ENCODE measurements at places on chromosomes 5 and 9.

DNA sequence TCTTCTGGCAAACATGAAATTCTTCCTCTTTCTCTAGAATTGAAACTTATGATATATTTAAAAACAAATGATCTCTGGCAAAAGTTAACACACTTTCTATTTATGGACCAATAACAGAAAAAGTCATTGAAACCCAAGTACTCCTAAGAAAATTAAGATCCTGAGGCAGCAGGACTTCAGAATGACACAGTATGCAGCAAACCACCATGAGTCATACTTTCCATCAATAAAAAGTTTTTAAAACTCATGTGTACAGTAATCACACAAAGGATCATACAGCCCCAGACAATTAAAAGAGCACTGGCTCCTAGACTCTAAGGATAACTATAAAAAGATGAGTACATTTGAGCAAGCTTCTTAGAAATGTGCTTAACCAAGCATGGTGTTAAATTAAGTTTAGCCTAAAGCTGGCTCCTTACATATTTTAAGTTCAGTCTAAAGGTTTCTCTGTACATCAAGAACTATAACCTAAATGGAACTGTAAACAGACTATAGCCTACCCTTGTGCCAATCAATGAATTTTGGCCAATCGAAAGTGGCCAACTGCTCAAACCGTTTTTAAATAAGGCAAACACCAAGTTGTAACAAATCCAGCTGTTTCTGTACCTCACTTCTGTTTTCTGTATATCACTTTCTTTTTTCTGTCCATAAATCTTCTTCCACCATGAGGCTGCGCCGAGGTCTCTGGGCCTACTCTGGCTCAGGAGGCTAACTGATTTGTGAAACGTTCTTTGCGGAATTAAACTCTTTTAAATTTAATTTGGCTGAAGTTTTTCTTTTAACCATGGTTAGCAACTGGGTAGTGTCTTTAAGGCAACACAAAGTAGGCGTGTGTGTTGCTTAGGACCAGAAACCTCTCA lies 232.1 kb upstream of the PIK3R1 start:
- no peak for DNase-seq

DNA sequence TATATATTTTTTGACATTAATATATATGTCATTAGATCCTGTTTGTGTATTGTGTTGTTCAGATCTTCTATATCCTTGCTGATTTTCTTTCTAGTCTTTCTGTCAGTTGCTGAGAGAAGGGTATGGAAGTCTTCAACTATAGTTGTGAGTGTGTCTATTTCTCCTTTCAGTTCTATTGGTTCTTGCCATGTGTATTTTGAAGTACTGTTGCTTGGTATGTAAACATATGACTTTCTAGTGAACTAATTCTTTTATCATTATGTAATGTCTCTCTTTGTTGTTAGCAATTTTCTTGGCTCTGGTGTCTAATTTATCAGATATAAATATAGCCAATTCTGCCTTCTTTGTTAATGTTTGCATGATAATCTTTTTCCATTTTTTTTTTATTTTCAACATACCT lies 84.3 kb upstream of the CAST start:
- no peak for DNase-seq

GRCh38 chr9:114203410-114204140 lies 48.2 kb downstream of the COL27A1 start:
- no peak for DNase-seq

GRCh38 chr5:36374266-36374862 lies 72.7 kb upstream of the RANBP3L start:
- no peak for DNase-seq

DNA sequence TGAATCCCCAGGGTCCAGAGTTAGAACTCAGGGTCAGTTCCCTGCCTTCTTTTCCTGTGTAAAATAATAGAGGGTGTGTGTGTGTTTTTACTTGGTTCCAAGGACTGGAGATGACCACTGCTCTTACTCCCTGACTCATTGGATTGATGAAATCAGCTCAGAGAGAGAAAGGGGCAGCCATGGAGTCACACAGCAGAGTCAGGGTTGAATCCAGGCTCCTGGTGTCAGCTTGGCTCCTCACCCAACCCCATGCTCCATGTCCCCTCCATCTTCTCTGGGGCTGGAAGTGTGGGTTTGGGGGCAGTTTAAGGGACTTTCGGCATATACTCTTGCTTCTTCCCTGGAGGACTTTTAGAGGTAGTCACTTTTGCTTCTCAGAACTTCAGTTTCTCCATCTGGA lies 21.6 kb downstream of the DAB2IP start:
- no peak for DNase-seq

DNA sequence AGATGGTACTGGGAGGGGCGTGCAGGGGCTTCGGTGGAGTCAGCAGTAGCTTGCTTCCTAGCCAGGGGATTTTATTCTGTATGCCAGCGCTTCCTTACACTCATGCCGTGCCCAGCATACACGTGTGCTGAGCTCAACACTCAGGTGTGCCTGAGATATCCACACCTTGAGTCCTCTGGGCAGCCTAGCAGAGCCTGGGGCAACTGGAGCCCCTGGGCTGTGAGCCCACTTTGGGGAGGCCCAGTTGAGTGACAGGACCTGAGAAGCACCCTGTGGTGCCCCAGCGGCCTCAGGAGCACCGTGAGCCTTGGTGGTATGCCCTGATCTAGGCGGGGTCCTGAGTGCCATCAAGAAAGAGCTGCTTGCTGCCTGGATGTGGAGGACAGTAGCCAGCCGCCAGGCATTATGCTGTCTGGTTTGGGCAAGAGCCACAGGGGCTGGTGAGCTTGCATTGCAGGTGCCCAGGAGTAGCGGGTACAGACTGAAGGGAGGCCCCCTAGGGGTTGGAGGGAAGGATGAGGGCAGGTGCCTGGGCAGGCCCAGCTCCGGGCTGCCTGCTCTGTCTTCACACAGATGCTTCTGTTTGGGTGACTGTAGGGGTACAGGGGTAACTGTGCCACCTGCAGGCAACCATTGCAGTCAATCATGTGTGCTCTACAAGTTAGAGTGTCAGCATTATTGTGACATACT lies 42.9 kb downstream of the BNIP1 start:
- no peak for DNase-seq

- DNase-seq = no peak
These were observed 218.9 kb downstream of the EPB41L4A start for GRCh38 chr5:112200131-112200530.

- DNase-seq = no peak
These were observed 36.8 kb downstream of the SHISAL2B start for GRCh38 chr5:64727150-64727549.

DNA sequence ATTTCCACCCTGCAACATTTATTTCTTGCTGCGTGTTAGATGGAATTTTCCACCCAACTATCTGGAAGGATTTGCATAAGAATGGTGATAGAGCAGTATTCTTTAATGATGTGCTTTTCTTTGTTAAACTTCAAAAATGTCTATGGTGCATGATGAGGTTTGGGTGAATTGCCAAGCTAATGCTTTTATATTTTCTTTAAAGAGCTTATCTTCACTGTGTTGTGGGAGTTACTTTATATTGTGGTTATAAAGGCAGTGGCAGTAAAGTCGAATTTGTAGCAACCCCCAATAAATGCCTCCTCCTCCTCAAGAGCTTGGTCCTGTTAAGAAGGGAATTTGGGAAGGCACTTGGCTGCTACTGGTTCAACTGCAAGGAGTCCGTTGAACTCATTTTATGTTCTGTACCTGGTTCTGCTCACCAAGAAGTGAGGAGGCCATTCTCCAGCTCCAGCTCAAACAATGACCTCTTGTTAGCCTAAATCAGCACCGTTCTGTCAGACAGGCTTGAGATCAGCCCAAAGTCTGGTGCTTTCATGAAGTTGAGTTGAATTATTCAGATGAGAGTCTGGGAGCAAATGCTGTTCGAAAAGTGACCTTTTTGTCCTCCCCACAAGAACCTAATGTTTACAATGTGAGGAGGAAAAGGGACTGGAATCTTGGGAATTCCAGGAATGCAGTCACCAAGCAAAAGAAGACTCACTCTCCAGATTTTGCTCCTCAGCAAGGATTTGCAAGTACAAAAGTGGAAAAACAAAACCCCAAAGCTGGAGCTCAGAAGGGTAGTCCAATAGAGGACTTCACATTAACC lies 217.0 kb downstream of the TMEM38B start:
- DNase-seq = no peak

GRCh38 chr9:91915524-91916263 lies 34.3 kb downstream of the ROR2 start:
- no peak for DNase-seq

- no peak for DNase-seq
These were observed 2.0 kb upstream of the ARHGEF28 start for GRCh38 chr5:73623901-73624404.

DNA sequence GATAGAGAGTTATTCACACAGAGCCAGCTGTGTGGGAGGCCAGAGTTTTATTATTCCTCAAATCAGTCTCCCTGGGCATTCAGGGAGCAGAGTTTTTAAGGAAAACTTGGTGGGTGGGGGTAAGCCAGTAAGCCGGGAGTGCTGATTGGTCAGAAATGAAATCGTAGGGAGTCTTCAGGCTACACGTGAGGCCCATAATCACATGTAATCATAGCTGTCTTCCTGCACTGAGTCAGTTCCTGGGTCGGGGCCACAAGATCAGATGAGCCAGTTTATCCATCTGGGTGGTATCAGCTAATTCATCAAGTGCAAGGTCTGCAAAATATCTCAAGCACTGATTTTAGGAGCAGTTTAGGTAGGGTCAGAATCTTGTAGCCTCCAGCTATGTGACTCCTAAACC lies 10.8 kb upstream of the TTC39B start:
- DNase-seq = no peak

GRCh38 chr5:59673438-59674058 lies 220.0 kb downstream of the PDE4D start:
- DNase-seq = no peak

DNA sequence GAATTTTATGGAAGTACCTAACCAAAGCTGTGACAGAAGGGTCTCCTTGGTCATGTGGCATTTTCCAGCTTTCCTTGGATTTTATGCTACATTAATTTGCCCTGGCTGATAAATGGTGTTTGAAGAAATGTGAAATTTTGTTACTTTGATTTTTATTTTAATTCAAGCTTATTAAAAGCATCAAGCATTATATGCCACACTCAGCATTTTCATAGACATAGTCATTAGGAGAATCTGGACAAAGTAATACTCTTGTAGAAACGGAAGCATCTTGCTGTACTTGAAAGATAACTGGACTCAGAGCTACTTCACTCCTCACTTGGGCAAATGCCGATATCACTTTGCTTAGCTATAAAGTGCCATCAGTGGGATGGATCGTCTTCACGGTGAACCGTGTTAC lies 54.2 kb downstream of the INIP start:
- no peak for DNase-seq

- no peak for DNase-seq
These were observed 16.1 kb upstream of the AHRR start for GRCh38 chr5:305459-305858.

- DNase-seq = no peak
These were observed 26.9 kb downstream of the TCERG1 start for GRCh38 chr5:146474065-146474464.

DNA sequence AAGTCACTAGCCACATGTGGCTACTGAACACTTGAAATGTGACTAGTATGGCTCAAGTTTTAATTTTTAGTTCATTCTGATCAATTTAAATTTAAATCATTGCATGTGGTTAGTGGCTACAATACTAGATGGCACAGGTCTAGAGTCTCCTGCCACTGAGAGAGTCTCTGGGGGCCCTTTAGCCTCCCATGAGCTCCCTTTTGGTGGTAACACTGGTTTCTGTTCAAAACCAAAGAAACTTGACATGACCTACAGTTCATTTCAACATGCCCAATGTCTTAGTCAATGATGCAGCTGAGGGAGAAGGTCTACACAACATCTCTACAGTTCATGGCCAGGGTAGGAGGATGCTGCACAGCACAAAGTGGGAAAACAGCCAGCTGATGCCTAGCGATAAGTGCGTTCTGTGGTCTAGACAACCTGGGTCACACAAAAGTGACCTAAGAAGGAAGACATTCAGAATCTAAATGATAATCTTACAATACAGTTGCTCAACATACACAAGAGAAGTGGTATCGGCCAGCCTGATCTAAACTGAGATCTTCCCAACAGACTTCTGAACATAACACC lies 121.0 kb downstream of the AUH start:
- DNase-seq = no peak

DNA sequence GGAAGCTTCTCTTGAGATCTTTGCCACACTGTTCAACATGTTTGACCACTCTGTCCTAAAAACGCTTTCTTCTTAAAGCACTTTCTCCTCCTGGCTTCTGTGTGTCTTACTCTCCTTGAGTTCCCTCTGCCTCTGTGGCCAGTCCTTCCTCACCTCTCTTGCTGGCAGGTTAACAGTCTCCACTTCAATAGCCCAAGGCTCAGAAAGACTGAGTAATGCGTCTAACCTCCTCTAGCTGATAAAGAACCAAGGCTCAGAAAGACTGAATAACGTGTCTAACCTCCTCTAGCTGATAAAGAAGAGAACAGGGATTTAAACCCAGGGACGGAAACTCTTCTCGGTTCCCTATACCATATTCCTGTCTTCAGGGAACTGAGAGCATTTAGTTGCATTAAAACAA lies 205.2 kb downstream of the AOPEP start:
- DNase-seq = no peak

DNA sequence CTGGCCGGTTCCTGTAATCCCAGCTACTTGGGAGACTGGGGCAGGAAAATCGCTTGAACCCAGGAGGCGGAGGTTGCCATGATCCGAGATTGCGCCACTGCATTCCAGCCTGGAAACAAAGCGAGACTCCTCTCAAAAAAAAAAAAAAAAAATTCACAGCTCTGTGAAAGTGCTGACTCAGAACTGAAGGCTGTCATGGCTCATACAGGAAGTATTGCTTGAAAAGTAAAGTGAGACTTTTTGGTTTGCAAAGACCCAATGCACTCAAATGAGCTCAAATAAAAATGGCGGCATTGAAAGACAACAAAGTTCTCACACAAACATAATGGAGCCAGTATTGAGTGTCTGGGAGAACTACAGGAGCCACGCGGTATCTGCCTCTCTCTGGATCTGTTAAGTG lies 202.1 kb downstream of the FBXL7 start:
- DNase-seq = no peak

GRCh38 chr5:159050316-159051143 lies 49.2 kb downstream of the EBF1 start:
- no peak for DNase-seq

- no peak for DNase-seq
These were observed 8.5 kb downstream of the DOCK8 start for GRCh38 chr9:223152-223551.

- no peak for DNase-seq
These were observed 4.7 kb upstream of the PURA start for GRCh38 chr5:140109018-140109758.

DNA sequence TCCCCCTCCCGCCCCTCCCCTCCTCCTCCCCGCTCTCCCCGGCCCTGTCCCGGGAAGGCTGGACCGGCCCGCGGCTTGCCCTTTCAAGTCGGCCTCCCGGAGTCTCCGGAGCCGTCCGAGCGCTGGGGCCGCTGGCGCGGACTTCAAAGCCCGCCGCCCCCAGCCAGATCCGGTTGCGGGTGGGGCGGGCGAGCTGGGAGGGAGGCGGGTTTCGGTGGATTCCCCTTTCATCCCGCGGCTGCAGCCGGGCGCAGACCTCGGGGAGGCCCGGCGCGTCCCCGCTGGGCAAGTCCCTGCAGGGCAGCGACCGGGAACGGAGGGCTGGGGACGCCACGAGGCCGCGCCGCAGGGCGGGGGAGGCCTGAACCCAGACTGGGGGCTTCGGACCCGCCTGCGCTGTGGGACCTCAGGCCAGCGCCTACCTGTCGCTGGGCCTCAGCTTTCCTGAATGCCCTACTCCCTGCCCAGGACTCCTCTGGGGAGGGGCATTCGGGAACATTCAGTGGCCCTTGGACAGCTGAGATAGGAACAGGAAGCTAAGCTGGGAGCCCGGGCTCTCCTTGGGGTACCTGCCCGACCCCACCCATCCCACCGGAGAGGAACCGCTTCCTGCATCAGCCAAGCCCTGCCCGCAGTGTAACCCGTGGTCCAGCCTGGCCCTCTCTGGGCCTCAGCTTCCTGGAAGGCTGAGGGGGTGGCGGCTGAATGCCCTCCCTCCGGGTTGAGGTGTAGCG lies 23.4 kb downstream of the C9orf50 start:
- DNase-seq = no peak

Data from stimulated activated CD8-positive, alpha-beta memory T cell treated with anti-CD3 and anti-CD28 coated beads, Interleukin-15, amount 100 ng/mL, for 1 hour (primary cell).